ENCODE measurements at places on chromosomes 16 and 17.

DNA sequence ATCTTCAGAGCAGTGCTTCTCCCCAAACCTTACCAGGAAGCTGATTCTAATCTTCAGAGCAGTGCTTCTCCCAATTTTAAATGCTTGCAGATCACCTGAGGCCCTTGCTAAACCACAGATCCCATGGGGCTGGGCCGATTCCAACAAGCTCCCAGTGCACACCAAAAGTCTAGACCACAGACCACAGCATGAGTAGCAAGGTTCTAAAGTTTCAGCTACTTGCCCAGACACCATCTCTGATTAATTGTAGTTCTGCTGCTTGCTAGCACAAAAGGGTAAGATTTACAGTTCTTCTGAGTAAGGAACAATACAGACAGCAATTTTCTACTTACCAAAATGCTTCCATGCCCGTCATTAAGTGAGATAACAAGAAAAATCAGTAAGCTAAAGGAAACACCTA, 12.2 kb downstream of the CLEC3A start:
- no peak for DNase-seq

GRCh38 chr16:12805066-12805465, 1.4 kb upstream of the CPPED1 start:
- no peak for DNase-seq

GRCh38 chr17:30212750-30213149, 22.7 kb downstream of the SLC6A4 start:
- no peak for DNase-seq

- DNase-seq, result no peak
Measured at GRCh38 chr16:85376292-85377095, 236.6 kb upstream of the GSE1 start.

DNA sequence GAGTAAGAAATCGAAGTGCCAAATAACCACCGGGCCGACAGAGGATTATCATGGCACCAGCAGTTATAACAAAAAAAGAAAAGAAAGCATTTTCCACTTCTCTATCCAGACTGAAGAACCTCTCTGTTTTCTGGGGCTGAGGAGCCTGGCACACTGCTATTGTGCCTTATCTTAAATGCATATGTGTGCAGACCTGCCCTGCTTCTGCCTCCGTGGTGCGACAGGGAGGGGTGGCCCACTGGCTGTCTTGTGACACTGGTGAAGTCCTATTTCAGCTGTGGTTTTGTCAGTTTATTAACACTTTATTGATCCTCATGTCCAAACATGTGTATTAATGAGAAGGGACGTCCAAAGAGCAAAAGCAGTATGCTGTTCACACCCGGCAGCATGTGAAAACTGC, 55.4 kb downstream of the CDK5R1 start:
- no peak for DNase-seq

GRCh38 chr16:88809068-88809675, 2.6 kb downstream of the APRT start:
- DNase-seq, result no peak

All from SW480 (cell line).